Fibroblast of lung (primary cell): ENCODE measurements at places on chromosomes 2 and 18. TPM values are rescaled to one million over a fixed set of nuclear protein-coding genes. Genes with fewer than 3 reads are reported as not detected.

CRYGD gene
- total RNA-seq: not detected in 2 replicates

HOXD3 gene
- not detected in 2 replicates for total RNA-seq

TUBA3D gene
- total RNA-seq: not detected in 2 replicates

TRIM43 gene
- total RNA-seq: not detected in 2 replicates

PECR gene
- total RNA-seq: 19.3 and 22.6 TPM in 2 replicates

GREB1L gene
- 0.26 and 0.33 TPM in 2 replicates for total RNA-seq

SLC40A1 gene
- 91.9 and 97.4 TPM in 2 replicates for total RNA-seq

PLCD4 gene
- 3.9 and 10.7 TPM in 2 replicates for total RNA-seq

LAMA1 gene
- total RNA-seq: 5.8 and 24.9 TPM in 2 replicates

C1D gene
- total RNA-seq: 21.3 and 28.8 TPM in 2 replicates

FMNL2 gene
- 25.4 and 30.2 TPM in 2 replicates for total RNA-seq

TEX44 gene
- total RNA-seq: not detected in 2 replicates
